Daoy (cell line): ENCODE measurements at places on chromosomes 7 and 10.

- DNase-seq = no peak
These were observed 9.5 kb downstream of the VTI1A start for GRCh38 chr10:112456533-112456932.

- no peak for DNase-seq
These were observed 30.1 kb downstream of the INSIG1 start for GRCh38 chr7:155327590-155328320.

GRCh38 chr10:132632851-132633684 lies 95.5 kb downstream of the INPP5A start:
- no peak for DNase-seq

GRCh38 chr10:103696094-103696410 lies 159.3 kb downstream of the SH3PXD2A start:
- DNase-seq = no peak

- DNase-seq = peak; percentile 42
These were observed 25.3 kb upstream of the SNX13 start for GRCh38 chr7:17965603-17966002.

DNA sequence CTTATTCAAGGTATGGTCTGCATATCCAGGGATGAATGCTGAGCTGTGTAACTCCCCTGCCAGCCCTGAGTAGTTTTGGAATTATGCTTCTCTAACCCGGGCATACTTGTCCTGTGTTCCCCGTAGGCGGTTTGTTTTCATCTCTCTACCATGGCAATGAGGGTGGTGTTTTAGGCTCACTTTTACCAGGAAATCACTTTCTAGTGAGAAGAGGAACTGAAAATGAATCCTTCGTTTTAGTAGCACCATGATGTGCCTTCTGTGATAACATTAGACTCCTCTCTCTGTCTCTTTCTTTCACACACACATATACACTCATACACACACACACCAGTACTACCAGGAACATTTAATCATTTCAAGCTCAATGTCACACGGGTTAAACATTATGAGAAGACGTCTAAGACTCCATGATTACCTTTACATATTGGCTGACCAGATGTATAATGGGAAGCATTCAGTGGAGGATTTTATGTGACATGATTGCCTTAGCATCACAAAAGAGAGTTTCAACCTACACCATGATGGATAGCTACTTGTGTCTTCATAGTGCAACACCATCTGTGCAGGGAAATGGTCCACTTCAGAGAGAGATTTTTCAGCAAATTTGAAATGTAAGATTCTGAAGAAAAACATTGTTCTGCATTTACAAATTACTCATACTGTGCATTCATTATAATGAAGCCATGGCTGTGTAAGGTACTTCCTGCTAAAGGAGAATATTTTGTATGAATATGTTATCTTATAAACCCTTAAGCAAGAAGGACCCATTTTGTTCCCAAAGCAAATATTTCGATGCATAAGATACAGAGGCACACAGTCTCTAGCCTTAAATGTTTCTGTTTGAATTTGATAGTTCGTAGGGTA lies 31.0 kb upstream of the PFKP start:
- DNase-seq = no peak

DNA sequence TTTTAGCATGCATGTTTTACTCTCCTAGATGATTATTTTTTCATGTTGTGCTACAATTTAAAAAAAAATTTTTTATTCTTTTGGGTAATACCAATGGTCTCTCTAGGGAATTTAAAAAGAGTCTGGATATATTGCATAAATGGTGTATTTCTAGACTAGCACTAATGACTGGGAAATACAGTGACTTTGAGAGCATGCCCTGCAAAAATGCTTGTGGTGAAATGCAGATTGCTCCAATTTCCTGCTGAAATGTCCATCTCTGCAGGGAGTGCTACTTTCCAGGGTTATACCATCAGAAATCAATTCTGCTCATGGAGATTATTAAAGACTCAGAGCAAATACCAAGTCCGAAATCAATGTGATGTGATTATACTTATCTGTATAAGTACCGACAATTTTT lies 186.1 kb downstream of the PRKG1 start:
- DNase-seq = no peak

GRCh38 chr7:44210107-44210506 lies 9.3 kb downstream of the YKT6 start:
- no peak for DNase-seq

GRCh38 chr10:70931168-70931815 lies 42.9 kb upstream of the PCBD1 start:
- DNase-seq = peak; percentile 75

DNA sequence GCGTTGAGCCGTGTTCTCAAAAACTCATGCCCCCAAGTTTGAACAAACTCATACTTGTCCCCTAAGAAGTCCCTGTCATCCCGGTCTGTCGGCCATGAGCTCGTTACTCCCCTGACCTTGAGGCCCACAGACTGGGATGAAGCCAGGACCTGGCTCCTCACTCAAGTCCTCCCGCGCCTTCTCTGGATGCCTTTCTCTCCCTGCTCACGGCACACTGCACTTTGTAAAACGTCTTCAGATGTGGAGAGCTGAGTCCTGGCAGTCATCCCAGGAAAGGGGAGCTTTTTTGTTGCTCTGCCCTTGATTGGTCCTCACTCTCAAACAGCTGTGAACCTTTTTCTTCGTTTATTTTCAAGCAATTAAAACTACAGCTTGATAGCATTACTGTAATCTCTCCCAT lies 110.8 kb downstream of the JAZF1 start:
- no peak for DNase-seq

DNA sequence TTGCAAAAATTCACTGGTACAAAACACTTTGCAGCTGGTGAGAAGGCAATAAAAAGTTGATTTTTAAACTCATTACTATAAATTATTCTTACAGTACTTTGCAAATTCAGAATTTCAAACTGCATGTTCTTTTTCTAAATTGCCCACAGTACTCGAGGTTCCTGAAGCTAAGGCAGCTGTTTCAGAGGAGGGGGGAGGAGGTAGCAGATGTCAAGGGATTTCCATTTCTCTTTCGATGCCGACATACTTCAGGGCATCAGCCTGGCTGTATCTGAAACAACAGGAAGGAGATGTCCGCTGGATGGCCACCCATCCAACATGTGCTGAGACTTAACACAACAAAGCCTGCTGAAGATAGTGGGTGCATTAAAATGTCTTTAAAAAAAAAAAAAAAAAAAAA lies 76.7 kb downstream of the EZH2 start:
- no peak for DNase-seq

DNA sequence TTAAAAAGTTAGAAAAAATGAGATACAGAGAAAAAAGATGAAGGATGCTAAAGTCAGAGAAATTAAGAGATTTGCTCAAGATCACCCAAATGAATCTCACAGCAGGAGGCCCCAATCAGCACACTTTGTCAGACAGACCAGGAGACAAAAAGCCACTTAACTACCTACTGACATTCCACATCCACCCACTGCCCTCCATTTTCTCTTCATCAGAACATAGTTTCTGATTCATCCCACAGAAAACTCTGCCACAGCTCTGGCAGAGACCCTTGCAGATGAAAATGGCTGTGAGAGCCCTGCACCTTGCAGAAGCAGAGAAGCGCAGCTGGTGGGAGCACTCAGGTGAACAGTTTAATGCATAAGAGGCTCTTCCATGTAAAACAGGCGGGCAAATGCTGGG lies 26.6 kb downstream of the DGKI start:
- DNase-seq = peak; percentile 2
